ENCODE measurements at places on chromosomes 2 and 18.
A peak's percentile ranks its signal among the peaks of the same experiment; 100 is the strongest.

DNA sequence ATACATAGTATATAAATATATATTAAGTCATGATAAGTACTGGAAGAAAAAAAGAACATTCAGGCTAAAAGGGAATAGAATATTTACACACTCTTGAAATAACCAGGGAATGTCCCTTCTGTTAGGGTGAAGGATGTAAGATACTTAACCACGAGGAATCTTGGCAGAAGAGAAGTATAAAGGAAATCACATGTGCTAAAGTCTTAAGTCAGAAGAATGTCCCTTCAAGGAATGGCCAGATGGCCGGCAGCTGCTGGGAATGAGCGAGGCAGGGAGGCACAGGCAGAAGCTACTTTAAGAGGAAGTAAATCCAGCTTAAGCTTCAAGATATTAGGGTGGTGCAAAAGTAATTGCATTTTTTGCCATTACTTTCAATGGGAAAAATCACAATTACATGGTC lies 5.5 kb downstream of the CCDC102B start:
- DNase-seq: peak; percentile 80

- DNase-seq: no peak
These were observed 88.9 kb upstream of the BCL2L11 start for GRCh38 chr2:111031546-111032478.

DNA sequence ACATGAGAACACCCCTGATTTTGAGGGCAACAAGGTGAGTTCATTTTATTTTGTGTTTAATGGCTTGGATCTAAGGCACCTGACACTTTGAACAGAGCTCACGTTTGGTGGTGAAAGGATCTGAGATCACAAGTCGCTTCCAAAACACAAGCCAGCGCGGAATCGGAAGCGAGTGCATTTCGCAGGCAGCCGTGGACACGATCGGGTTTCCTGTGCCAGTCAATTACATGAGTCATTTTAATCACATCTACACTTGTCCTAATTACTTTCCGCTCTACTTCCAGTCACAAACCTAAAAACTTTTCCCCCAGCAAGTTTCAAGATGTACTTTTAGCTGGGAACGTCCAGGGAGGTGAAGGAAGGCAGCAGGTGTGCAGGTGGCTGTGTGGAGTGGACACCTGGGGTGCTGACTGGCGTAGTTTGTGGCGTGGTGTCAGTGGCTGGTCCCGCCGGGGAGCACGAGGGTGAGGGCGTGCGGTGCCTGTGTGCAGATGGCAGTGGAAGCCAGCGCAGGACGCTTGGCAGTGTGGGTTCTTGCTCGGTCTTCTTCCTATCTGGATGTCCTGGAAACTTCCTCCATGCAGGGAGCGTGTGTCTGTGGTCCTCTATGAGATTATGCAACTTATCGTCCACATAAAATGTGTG lies 75.6 kb downstream of the DCDC2C start:
- DNase-seq: no peak

GRCh38 chr2:46845542-46846486 lies 69.8 kb downstream of the MCFD2 start:
- DNase-seq: peak; percentile 8
